ENCODE measurements at places on chromosomes 4 and X. TPM values are rescaled to one million over a fixed set of nuclear protein-coding genes. Genes with fewer than 3 reads are reported as not detected.

GRCh38 chr4:173506597-173507211 lies 23.3 kb downstream of the HAND2 start:
- no peak for DNase-seq

- no peak for DNase-seq
Measured at GRCh38 chr4:124152132-124152531, 560.4 kb downstream of the ANKRD50 start.

GRCh38 chrX:108735679-108736508 lies 469 bp downstream of the IRS4 start:
- no peak for DNase-seq

CSN3 gene
- not detected for total RNA-seq

DNA sequence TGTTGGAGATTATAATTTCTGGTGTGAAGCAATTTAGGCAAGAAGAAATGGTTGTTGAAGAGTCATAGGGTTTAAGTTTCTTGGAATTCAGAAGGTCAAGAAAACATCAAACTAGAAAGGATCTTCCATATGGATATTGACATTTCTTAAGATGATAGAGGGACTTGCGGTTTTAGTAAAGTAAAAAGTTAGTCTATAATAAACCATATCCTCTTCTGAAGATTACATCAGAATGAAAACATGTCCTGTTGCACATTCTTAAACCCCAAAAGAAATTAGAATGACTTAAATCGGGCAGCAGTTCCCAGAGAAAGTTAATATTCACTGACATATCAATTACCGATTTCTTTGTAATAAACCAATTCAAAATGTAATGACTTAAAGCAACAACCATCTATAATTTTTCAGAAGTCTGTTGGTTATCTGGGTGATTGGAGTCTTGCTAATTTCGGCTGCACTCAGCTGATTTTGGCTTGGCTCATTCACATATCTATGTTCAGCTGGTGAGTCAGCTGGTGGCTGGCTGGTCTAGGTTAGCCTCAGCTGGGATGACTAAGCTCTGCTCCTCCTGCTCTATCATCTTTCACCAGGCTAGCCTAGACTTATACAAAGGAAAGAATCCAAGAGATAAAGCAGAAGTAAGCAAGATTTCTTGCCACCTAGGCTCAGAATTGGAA lies 24.4 kb upstream of the DYNLT3 start:
- DNase-seq, result peak; percentile 38

GRCh38 chr4:659851-660250 lies 14.2 kb downstream of the ATP5ME start:
- DNase-seq, result no peak

GRCh38 chr4:137389911-137390520 lies 142.3 kb downstream of the PCDH18 start:
- no peak for DNase-seq

DNA sequence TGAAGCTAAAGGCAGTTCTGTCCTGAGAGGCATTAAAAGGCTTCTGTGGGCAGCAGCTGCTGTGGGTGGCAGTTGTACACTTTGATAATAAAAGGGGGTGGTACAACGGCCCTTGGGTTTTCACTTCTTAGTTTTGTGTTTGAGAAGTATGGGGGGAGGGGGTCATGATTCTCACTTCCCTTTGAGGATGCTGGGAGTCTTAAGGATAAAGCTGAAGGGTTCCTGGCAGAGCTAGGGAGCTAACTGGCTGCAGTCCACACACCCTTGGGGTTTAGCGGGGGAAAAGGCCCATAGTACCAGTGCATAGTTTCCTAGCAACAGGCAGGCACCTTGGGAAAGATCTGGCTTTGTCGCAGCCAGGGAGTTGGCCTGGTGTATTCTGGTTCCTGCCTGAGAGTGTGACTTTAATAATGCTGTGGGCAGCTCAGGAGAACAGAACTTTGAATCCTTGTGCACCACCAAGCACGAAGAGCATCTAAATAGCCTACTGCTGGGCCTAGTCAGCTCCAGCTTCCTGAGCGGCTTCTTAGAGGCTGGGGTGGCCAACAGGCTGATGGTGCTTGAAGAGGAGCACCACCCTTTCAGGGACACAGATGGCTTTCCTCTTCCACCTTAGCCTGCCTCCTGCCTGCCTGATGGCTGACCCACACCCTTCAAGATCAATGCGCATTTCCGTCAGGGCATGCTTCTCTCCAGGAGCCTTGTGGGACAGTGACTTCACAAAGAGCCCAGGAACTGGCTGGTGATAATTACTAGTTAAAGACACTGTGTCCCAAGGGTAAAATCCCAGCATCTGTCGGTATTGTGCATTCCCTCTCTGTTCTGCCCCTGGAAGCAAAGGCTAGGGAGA lies 12.5 kb downstream of the ZBTB33 start:
- DNase-seq, result no peak

TIGD4 gene
- 0.15 TPM for total RNA-seq

DNA sequence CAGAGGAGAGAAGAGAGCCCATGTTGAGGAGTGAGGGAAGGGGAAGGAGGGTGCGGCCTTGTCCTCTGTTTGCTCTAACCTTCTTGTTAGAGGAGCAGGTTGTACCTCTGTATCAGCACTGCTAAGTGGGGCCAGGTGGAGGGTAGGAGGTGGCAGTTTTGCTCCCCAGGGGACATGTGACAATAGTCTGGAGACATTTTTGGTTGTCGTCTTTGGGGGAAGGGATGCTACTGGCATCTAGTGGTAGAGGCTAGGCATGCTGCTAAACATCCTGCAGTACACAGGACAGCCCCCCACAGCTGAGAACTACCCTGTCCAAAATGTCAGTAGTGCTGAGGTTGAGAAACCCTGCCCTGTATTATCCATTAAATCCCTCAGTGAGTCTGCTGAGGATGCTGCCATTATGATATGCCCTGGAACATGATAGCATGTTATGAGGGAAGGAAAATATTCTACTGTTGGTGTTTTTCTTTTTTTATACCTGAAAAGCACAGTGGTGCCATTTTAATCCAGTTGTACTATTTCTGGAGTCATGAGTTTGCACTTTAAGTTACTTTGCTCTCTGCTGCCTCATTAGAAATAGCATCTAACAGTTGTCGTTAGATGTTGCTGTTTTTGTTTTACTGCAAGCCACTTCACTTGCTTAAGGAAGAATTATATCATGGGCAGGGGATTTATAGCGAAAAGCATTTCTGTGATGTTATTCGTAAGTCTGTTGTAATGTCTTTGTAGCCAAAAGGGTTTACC lies 90.6 kb downstream of the LRP2BP start:
- peak; percentile 47 for DNase-seq

GRCh38 chr4:123651536-123652180 lies 255.1 kb downstream of the SPRY1 start:
- DNase-seq, result no peak

CENPI gene
- total RNA-seq, result 21.1 TPM

GRCh38 chrX:97200454-97200853 lies 316.7 kb downstream of the RPA4 start:
- DNase-seq, result no peak

DNA sequence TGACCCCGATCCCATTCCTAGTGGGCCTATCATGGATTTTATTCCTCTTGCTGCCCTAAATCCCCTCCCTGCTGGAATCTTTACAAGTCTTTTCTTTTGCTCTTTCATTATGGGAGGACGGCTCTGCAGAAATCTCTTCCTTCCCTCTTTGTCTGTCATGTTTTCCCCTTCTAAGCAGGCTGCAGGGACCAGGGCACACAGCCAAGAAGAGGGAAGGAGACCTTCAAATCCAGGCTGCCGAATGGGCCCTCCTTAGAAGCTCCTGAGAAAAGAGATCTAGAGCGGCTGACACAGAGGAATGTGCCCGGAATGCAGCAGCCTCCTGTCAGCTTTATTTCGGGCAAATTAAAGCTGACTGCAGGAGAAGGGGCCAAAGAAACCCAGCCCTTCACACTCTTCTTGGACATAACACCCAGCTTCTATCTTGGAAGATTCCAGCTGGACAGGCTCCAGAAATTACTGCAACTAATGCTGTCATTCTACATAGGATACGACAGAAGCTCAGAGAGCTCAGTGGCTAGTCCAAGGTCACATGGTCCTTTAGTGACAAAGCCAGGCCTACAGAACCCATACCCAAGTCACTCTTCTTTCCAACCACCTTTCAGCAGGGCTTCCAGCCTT lies 187.8 kb upstream of the NHS start:
- no peak for DNase-seq

GRCh38 chrX:125757794-125758564 lies 408.1 kb downstream of the DCAF12L2 start:
- DNase-seq, result no peak

- DNase-seq, result no peak
Measured at GRCh38 chrX:147978931-147979330, 2.2 kb upstream of the FMR1NB start.

- no peak for DNase-seq
Measured at GRCh38 chrX:103846386-103846785, 14.3 kb upstream of the RAB9B start.

- DNase-seq, result no peak
Measured at GRCh38 chr4:57314636-57315035, 204.5 kb upstream of the IGFBP7 start.

DNA sequence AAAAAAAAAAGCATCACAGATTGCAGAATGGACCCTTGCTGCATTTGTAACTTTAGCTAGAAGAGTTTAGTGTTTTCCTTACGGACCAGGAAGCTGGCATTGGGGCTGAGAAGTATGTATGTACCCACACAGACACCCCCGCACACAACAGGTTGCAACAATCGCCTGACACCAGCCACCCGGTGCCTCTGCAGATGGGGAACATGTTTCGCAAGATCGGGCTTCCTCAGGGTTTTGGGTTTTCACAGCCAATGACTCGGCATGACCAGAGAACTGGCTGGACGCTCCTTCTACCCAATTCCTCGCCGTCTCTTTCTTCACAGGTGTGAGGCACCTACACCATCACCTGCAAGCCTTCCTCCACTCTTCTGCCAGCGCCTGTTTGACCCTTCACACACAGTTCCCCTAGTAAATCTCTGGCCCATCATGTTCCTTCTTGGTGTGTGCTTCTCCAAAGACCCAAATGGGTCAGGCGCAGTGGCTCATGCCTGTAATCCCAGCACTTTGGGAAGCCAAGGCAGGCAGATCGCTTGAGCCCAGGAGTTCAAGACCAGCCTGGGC lies 70.4 kb downstream of the DHRSX start:
- no peak for DNase-seq

- no peak for DNase-seq
Measured at GRCh38 chr4:66926687-66927086, 618.6 kb downstream of the CENPC start.
